ENCODE measurements at places on chromosomes 1 and 21.

GRCh38 chr1:149962039-149962647 lies 25.5 kb upstream of the MTMR11 start:
- DNase-seq = peak; percentile 17

DNA sequence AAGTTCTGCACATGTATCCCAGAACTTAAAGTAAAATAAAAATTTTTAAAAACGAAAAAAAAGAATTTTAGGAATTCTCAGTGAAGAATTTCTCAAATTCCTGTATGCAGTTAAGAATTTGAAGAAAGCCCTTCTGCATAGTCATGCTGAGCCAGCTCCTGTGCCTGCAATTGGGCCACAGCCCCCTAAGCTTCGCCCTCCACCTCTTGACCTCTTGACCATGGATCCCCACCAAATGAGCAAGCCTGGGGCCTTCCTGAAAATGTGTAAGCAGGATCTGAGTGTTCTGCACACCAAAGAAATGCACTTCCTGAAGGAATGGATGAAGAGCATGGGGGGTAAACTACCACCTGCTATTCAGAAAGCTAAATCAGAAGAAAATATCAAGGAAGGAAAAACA lies 52.0 kb downstream of the NBPF6 start:
- DNase-seq = no peak

GRCh38 chr1:27356619-27357280 lies 10.0 kb downstream of the MAP3K6 start:
- no peak for DNase-seq

- DNase-seq = no peak
Observed at GRCh38 chr1:203778146-203778545, 13.2 kb downstream of the LAX1 start.

DNA sequence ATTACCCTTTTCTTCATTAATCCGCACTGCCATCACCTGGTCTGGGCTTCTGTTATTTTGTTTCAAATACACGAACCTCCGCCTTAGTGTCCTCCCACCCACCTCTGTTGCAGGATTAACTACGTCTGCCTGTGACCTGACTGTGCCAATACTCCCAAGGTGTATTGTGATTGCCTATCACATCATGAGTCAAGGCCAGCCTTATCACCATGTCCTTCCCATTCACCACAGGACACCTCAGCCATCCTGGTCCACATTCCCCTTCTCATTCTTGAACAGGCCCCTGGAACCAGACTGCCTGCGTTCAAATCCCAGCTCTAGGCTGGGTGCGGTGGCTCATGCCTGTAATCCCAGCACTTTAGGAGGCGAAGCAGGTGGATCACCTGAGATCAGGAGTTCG lies 14.4 kb downstream of the F11R start:
- no peak for DNase-seq

DNA sequence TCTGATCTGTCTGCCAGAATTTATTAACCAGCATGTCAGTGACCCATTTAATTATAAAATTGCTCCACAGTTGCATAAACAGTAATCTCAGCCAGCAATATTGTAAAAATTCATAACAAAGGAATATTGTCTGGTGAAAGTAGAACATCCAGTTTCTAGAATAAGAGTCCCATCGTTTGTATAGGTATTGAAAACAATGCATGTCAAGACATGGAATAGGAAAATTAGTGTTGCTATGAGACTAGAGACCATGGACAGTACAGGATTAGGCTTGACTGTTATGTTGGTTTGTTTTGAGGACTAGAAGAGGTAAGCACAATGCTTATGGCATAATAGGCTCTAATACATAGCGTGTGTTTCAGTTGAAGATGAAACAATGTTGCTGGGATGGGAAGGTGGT lies 37.1 kb downstream of the ATF6 start:
- DNase-seq = no peak

- no peak for DNase-seq
Observed at GRCh38 chr1:234864116-234864515, 254.1 kb upstream of the IRF2BP2 start.

All from T-helper 17 cell (primary cell).